ENCODE measurements at places on chromosomes 12 and 14.

DNA sequence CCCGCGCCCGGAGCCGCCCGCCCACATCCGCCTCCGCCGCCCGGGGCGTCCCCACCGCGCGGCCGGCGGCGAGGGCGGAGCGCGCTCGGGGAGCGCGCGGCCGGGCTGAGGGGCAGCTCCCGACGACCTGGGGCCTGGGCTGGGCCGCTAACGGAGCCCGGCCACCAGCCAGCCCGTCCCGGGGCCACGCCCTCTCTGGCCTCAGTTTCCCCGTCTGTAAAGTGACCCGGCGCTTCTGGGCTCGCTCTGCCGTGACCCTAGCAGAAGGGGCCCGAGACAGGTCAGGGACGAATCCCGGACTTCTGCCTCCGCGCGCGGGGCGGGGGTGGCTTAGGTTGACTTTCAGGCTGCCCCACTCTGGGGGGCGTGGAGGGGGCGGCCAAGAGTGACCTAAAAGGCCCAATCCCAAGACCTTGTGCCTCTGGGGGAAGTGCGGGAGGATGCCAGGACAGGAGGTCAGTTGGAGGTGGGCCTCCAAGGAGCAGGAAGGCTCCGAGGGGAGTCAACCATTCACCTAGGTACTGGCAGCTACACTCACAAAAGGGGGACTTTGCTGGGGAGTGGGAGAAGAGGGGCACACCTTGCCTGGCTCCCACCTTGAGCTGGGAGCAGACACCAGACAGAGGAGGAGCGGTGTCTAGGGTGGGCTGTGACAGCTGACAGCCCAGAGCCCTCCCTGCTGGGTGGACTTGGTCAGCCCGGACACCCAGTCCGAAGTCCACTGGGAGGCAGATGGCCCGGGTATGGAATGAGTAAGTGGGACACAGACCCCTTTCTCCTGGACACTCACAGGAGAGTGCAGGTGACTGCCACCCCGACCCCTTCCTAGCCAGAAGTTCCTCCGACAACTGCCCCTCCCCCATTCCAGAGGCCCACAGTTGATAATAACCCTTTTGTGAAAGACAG is 486 bp upstream of the AKT1 start:
- peak; percentile 22 for DNase-seq

- no peak for DNase-seq
Observed at GRCh38 chr12:130787041-130787440, 52.0 kb downstream of the STX2 start.

GRCh38 chr12:52045794-52046199 is 5.4 kb upstream of the NR4A1 start:
- no peak for DNase-seq

GRCh38 chr14:64971943-64972791 is at the start of gene RAB15:
TSS of gene RAB15 (minus strand) at chr14:64972336. CDS start at chr14:64972076, 260 bp downstream.
- no peak for DNase-seq

- DNase-seq: no peak
Observed at GRCh38 chr12:131714759-131715158, 3.9 kb downstream of the SFSWAP start.

GRCh38 chr12:105670672-105671071 is 340.2 kb downstream of the C12orf75 start:
- no peak for DNase-seq

DNA sequence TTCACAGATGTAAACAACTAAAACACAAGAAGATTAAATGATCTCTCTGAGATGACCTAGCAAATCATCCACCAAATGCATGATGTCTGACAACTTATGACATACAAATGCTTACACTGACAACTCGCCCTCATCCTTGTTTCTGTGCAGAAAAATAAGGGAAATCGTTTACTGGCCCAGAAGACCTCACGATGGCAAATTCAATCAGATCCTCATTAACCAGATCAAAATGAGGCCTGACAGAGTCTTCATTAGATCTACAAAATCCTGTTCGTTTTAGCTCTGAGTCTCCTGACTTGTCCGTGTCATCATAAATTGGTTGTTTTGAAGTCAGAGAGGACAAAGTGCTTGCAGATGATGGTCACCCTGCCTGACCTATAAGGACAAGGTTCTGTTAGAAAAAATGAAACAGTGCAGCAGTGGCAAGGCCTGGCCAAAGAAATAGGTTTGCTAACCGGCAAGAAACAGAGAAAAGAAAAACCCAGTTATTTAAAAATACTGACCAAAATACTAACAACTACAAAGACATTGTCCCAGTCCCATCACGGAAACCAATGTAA is 109.5 kb downstream of the BTG1 start:
- DNase-seq: no peak

GRCh38 chr14:96233661-96234060 is 22.3 kb upstream of the BDKRB1 start:
- DNase-seq: no peak

DNA sequence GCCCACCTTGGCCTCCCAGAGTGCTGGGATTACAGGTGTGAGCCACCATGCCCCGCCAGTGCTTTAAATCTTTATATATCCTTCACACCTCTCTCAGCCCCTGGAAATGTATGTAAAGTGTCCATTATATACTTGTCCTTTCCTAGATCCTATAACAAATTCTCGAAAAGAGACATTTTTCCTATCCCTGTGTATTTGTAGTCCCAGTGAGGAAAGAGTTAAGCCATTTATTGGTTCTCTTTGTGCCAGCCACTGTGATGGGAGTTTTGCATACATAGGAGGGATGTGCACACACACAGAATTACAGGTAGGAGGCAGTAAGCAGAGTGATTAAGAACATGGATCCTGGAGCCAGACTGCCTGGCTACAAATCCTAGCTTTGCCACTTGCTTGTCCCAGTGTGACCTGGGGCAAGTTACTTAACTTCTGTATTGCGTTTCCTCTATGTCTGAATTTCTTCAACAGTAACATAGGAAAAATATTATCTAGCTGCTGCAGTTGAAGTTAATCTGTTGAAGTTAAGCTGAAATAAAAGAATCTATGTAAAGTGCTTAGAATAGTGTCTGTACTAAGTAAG is 2.1 kb upstream of the RABGGTA start:
- DNase-seq: no peak

DNA sequence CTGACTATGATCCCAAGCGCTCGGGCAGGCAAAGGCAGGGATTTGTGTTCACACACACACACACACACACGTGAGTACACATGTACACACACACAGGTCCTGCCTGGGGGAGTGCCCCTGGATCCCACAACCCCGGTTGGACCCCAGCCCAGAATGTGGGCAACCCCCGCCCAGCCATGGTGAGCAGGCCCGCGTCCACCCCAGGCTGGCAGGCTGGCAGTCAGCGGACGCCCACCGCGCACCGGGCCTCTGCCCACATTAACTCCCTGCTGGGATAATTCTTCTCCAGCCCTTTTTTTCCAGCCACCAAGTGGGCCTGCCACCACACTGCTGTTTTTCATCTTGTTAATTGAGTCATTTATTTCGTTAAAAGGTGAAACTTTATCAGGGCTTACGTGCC is 256.2 kb downstream of the BCL11B start:
- DNase-seq: no peak

- no peak for DNase-seq
Observed at GRCh38 chr12:115871714-115872113, 405.8 kb downstream of the MED13L start.

GRCh38 chr12:63805704-63806672 is 26.3 kb downstream of the RXYLT1 start:
- no peak for DNase-seq

- DNase-seq: no peak
Observed at GRCh38 chr12:79351251-79351650, 339.5 kb downstream of the PAWR start.

- DNase-seq: no peak
Observed at GRCh38 chr14:92587700-92588085, 74.1 kb downstream of the RIN3 start.

DNA sequence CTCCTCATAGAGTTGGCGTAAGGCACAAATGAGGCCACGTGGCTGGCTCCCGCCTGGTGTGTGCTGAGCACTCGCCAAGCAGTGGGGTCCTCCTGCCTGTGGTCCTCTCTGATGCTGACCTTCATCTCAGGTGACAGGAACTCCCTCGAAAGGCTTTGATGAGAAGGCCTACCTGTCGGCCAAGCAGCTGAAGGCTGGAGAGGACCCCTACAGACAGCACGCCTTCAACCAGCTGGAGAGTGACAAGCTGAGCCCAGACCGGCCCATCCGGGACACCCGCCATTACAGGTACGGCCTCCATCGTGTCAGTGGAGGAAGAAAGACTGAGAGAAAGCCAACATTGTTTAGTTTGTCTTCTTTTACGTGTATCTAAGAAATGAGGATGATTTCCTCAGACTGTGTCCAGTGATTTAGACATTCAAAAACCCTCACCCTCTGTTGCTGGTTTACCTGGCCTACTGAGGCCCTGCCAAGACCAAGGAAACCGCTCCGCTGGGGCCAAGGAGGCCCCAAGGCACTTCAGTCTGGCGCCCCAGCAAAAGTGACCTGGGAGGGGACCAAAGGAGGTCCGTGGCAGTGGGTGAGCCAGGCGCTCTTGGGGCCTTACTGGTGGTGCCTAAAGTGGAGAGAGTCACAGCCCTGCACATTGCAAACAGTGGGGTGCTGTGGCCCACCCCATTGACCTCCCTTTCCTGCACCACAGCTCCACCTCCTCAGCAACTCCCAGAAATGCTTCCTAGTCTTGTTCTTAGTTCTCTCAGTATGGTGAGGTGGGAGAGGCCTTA is 60.8 kb downstream of the GALNT16 start:
- no peak for DNase-seq

GRCh38 chr14:101408077-101408831 is 153.0 kb upstream of the DIO3 start:
- no peak for DNase-seq

- DNase-seq: no peak
Observed at GRCh38 chr12:51961834-51962233, 10.3 kb downstream of the ACVR1B start.

DNA sequence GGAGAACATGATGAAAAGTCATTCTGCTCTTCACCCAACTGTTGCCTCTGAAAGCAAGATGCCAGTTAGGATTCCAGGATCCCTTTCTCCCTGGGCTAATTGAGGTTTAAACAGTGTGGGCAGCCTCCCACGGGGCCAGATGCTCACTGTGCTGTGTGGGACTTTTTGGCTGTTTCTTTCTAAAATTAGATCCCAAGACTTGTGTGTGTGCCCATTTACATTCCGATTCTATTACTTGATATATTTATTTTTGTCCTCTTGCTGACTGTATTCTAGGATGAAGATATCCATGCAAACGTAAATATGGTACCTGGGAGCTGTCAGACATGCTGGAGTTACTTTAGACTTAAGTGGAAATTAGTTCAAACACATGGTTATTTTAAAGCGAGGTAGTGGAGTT is 6.2 kb downstream of the IFT43 start:
- DNase-seq: no peak

DNA sequence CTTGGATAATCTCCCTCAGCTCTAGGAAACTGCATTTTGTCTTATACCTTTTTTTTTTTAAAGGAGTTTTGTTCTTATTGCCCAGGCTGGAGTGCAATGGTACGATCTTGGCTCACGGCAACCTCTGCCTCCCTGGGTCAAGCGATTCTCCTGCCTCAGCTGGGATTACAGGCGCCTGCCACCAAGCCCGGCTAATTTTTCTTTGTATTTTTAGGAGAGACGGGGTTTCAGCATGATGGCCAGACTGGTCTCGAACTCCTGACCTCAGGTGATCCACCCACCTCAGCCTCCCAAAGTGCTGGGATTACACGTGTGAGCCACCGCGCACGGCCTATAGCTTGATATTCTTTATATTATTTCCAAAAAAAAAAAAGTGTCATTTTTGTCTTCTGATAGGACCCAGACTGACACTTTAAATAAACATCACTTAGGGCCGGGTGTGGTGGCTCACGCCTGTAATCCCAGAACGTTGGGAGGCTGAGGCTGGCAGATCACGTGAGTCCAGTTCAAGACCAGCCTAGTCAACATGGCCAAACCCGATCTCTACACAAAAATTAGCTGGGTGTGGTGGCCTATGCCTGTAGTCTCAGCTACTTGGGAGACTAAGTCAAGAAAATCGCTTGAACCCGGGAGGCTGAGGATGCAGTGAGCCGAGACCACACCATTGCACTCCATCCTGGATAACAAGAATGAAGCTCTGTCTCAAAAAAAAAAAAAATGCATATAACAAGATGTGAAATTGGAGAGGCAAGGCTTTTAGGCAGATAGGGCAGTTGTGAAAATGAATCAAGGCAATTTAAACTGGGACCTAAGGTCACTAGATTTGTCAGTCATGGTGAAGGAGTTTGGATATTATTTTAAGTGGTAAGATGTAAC is 18.4 kb downstream of the SLC2A3 start:
- DNase-seq: no peak

DNA sequence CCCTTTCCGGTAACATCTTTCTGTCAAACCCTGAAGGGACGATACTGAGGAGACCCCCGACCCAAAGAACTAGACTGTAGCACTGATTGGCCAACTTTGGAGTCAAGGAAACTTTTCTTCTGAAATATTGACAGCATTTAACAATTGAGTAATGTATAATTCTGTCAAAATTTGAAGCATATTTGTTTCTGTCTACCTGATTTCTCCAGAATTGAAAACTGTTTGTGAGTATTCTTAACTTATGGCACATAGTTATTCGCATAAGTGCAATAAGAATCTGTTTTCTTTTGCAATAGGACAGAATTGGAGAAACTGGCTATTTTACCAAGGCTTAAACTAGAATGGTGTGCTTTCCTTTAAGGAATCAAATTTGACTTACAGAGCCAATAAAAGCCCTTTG is 267.1 kb upstream of the FOXN3 start:
- DNase-seq: no peak

DNA sequence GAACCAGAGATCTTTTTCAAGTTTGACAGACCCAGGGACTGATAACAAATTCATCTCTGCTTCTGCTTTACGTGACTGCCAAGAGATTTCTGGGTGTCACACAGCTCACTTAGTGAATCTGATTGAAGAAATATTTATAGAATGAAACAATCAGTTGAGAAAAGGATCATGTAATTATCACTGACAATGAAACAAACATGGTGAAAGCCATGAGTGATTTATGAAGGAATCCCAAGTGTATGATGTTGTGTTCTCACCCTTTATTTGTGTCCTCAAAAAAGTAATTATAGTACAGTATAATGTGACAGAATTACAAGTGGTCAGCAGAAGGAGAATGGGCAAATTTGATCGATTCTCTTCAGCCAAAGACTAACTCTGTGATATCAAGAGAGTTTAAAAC is 177.3 kb downstream of the BMP4 start:
- DNase-seq: no peak

GRCh38 chr14:81435391-81436295 is 35.5 kb upstream of the STON2 start:
- no peak for DNase-seq

- no peak for DNase-seq
Observed at GRCh38 chr14:94412671-94413638, 24.6 kb upstream of the SERPINA1 start.

- DNase-seq: no peak
Observed at GRCh38 chr12:97313471-97314190, 149.0 kb upstream of the RMST start.

- no peak for DNase-seq
Observed at GRCh38 chr12:41327096-41327895, 139.2 kb downstream of the PDZRN4 start.

Data from stimulated activated CD4-positive, alpha-beta T cell treated with anti-CD3 and anti-CD28 coated beads, TNF-alpha, amount 100 ng/mL, for 1 hour (primary cell).